ENCODE measurements at places on chromosomes 12 and 14. TPM values are rescaled to one million over a fixed set of nuclear protein-coding genes. Genes with fewer than 3 reads are reported as not detected.
A peak's percentile ranks its signal among the peaks of the same experiment; 100 is the strongest.

- H3K27me3 ChIP-seq: no peaks in the 10 kb centered on the region
- H3K27ac ChIP-seq: peak overlapping the region; percentile 72
- DNase-seq: peak; percentile 65
- H3K4me1 ChIP-seq: peaks cover 17% of the 10 kb centered on the region
- no peaks in the 10 kb centered on the region for H3K36me3 ChIP-seq
Observed at GRCh38 chr12:50246873-50247612, 36.3 kb downstream of the LIMA1 start.

DNA sequence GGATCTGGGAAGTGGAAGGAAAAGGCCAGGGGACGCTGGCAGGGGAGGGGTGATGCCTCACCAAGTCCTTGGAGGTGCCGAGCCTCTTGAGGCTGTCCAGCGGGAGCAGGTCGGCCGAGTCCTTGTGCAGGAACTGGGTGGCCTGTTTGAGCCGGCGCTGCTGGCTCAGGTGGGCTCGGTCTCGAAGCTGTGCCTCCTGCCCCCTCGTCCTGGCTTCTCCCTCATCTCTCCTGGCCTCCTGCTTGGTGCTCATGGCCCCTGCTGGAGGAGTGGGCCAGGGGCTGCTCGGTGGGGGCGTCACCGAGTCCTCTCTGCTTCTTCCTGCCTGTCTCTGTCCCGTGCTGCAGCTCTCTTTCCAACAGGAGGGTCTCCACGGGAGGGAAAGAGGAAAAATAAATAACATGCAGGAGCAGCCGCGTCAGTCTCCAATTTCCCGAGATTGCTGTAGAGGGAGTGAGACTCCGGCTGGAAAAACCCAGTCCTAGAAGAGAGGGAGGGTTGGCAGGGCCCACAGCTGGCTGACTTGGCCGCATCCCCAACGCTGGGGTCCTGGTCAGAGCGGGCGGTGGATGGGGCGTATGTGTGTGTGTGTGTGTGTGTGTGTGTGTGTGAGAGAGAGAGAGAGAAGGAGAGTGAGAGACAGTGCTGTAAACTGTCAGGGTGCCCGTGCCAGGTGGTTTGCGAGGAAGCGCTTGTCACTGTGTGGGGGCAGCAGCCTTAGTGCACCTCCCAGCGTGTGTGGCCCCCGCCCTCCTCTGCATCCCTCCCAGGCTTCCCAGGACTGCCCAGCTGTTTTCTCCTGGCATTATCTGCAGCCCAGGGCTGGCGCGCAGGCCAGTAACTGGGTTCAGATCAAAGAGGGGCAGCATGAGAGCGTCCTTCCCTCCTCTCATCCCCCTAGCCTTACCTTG lies at the start of gene NRIP2:
NRIP2 (minus strand) TSS at position 455 of the 911 bp plus-strand sequence; CDS start at position 403, 52 bp downstream.
- no peaks in the 10 kb centered on the region for H3K36me3 ChIP-seq
- peaks cover 8% of the 10 kb centered on the region for H3K4me1 ChIP-seq
- H3K27ac ChIP-seq: peak within 1 kb of the TSS; percentile 63

RTL1 gene
- 2.6 TPM for total RNA-seq

DNA sequence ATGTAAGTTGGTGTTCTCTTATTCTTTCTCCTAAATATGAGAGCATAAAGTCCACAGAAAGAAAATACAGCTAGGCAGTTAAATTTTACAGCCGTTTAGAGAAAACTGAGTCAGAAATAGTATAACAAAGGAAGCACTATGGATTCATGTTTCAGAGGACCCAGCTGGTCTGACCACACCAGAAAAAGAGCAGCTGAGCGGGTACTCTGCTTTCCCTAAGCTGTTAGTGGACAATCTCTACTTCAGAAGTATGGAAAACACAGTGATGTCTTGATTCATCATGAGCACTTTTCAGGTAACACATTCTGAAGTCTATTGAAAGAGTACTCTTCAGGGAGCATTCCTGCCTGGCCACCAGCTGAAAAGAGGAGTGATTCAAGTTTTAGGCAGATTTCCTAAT lies 12.4 kb downstream of the PPM1H start:
- no peak for DNase-seq
- H3K27me3 ChIP-seq: no peaks in the 10 kb centered on the region
- H3K4me1 ChIP-seq: peaks cover 14% of the 10 kb centered on the region

- no peaks in the 10 kb centered on the region for H3K4me1 ChIP-seq
- no peak overlapping the region for H3K27ac ChIP-seq
- H3K36me3 ChIP-seq: no peaks in the 10 kb centered on the region
Observed at GRCh38 chr12:90428465-90428864, 526.5 kb downstream of the CCER1 start.

RERGL gene
- total RNA-seq: 0.70 TPM

DNA sequence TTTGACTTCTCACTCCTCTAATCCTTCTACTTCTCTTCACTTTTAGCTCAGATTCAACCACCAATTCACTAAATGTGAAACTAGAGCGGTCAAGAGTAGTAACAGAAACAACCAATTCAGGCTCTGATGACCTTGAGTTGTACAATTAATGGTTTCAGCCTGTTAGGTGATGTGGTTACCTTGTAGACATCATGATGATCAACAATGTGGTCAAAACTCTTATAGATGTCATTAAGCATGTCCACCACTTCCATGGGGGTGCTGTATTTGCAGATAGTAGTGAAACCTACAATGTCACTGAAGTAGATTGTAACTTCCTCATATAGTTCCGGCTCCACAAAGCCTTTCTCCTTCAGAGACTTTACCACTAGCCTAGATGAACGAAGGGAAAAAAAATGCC lies 54.1 kb upstream of the PLBD1 start:
- peaks cover 3% of the 10 kb centered on the region for H3K4me1 ChIP-seq
- DNase-seq: no peak
- no peaks in the 10 kb centered on the region for H3K27me3 ChIP-seq
- no peak overlapping the region for H3K4me3 ChIP-seq
- H3K27ac ChIP-seq: no peak overlapping the region

DNA sequence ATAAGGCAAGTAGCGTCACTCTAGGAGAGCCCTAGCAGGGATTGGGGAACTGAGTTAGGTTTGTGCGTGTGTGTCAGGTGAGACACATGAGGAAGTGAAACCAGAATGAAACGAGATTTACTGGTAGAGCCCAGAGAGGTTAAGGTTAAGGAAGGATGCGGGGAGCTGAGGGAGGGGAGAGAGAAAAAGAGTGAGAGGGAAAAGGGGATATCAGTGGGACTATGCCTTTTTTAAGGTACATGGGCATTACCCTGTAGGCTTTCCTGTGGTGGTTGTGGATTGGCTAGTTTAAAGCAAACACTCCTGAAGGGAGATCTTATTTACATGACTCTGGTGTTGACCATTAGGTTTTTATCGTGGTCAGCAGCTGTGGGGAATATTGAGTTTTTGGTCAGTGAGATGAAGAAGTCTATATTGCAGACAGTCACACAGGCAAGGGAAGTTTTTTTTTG lies 13.9 kb downstream of the ZDHHC17 start:
- no peaks in the 10 kb centered on the region for H3K36me3 ChIP-seq
- DNase-seq: no peak
- peaks cover 10% of the 10 kb centered on the region for H3K4me1 ChIP-seq
- H3K27me3 ChIP-seq: no peaks in the 10 kb centered on the region
- H3K27ac ChIP-seq: no peak overlapping the region
- no peak overlapping the region for H3K4me3 ChIP-seq

GRCh38 chr12:100128512-100128908 lies 14.2 kb downstream of the BLTP3B start:
- H3K4me1 ChIP-seq: peaks cover 10% of the 10 kb centered on the region
- H3K36me3 ChIP-seq: no peaks in the 10 kb centered on the region
- peak overlapping the region; percentile 43 for H3K27ac ChIP-seq
- no peaks in the 10 kb centered on the region for H3K27me3 ChIP-seq

ASPG gene
- 5.9 TPM for total RNA-seq

- H3K36me3 ChIP-seq: no peaks in the 10 kb centered on the region
- H3K4me3 ChIP-seq: no peak overlapping the region
- H3K27me3 ChIP-seq: no peaks in the 10 kb centered on the region
- H3K4me1 ChIP-seq: no peaks in the 10 kb centered on the region
- no peak for DNase-seq
Observed at GRCh38 chr12:89245090-89245489, 107.2 kb downstream of the DUSP6 start.

EXOC5 gene
- 51.8 TPM for total RNA-seq

DNA sequence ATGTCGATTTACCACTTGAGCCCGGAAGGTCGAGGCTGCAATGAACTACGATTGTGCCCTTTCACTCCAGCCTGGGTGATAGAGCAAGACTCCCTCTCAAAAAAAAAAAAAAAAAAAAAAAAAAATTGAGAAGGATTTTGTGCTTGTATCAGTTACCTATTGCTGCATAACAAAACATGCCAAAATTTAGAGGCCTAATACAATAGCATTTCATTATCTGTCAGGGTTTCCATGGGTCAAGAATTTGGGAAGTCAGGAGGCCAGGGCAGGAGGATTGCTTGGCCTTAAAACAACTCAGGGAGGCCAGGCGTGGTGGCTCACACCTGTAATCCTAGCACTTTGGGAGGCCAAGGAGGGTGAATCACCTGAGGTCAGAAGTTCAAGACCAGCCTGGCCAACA lies 4.6 kb upstream of the SLC8B1 start:
- no peak for DNase-seq
- H3K36me3 ChIP-seq: no peaks in the 10 kb centered on the region
- no peaks in the 10 kb centered on the region for H3K27me3 ChIP-seq
- no peak overlapping the region for H3K27ac ChIP-seq

GRCh38 chr14:92651758-92652406 lies 96.5 kb downstream of the LGMN start:
- H3K4me1 ChIP-seq: no peaks in the 10 kb centered on the region
- no peak overlapping the region for H3K27ac ChIP-seq
- no peak for DNase-seq
- no peaks in the 10 kb centered on the region for H3K27me3 ChIP-seq

DNA sequence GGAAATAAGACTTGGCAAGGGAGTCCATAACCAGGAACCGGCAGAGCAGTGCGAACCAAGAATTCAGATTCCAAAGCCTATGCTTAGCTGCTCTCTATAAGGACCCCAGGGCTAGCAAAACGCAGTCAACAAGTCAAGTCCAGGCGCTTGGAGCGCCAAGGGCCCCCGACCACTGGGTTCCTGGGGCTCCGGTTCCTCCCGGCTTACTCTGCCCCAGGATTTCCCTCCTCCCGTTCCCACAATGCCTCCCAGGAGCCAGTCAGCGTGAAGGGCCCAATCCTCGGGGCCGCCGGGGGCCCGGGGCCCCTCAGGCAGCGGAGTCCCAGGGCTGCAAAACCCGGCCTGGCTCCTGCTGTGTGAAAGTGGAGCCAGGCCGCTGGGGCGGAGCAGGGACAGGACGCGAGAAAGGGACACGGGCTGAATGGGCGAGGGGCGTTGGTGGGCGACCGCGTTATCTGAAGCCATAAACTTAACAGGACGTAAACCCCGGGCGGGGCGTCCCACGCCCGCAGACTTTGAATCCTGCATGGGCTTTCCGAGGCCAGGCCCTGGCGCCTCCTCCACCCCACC lies 1.5 kb downstream of the KRT8 start:
- peak overlapping the region; percentile 28 for H3K4me3 ChIP-seq
- peaks cover 5% of the 10 kb centered on the region for H3K36me3 ChIP-seq
- DNase-seq: peak; percentile 87
- H3K27ac ChIP-seq: peak overlapping the region; percentile 95
- no peaks in the 10 kb centered on the region for H3K27me3 ChIP-seq
- H3K4me1 ChIP-seq: peaks cover 53% of the 10 kb centered on the region

DNA sequence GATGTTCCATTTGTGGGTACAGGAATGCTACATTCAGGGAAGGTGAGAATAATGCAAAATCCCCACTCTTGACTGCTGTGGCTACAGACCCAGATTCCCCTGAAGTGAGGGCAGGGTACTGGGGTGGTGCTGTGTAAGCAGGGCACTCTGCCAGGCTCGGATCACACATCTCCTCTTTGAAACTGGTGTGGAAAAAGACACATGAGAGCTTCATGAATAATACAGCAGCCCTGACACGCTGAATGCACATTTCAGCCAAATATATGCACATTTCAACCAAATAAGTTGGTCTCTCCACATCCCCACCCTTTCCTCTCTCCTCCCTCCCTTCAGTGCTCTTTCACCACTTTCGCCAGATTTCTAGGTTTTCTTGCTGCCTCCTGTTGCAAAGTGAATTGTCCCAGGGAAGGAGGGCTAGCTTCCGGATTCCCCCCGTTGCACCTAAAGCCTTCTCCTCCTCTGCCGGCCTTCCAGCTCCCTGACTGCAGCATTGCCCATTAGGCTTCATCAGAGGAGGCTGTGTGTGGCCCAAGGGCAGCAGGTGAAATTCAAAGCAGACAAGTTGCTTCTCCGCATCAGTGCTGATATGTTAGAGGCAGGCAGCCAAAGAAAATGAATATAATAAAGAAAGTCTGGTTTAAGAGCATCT lies 118.2 kb upstream of the TMCC3 start:
- no peak overlapping the region for H3K4me3 ChIP-seq
- DNase-seq: no peak
- H3K4me1 ChIP-seq: peaks cover 17% of the 10 kb centered on the region
- no peaks in the 10 kb centered on the region for H3K36me3 ChIP-seq
- H3K27me3 ChIP-seq: no peaks in the 10 kb centered on the region

DNA sequence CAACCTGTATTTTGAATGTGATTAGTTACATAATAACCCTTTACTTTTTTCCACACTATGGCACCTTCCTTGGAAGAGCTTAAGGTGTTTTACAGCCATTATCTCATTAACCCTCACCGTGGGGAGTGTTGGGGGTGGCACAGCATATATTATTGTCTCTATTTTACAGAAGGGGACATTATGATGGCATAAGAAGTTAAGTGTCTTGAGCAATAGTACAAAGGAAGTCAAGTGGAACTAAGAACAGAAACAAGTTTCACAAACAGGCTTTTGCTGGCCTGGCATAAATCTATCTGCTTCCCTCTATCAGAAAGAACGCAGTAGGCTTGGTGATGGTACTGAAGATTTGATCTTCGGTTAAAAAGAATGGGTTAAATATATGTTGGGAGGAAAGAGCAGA lies 169.7 kb upstream of the OTX2 start:
- DNase-seq: no peak
- H3K27me3 ChIP-seq: no peaks in the 10 kb centered on the region
- H3K27ac ChIP-seq: no peak overlapping the region
- H3K4me3 ChIP-seq: no peak overlapping the region

DNA sequence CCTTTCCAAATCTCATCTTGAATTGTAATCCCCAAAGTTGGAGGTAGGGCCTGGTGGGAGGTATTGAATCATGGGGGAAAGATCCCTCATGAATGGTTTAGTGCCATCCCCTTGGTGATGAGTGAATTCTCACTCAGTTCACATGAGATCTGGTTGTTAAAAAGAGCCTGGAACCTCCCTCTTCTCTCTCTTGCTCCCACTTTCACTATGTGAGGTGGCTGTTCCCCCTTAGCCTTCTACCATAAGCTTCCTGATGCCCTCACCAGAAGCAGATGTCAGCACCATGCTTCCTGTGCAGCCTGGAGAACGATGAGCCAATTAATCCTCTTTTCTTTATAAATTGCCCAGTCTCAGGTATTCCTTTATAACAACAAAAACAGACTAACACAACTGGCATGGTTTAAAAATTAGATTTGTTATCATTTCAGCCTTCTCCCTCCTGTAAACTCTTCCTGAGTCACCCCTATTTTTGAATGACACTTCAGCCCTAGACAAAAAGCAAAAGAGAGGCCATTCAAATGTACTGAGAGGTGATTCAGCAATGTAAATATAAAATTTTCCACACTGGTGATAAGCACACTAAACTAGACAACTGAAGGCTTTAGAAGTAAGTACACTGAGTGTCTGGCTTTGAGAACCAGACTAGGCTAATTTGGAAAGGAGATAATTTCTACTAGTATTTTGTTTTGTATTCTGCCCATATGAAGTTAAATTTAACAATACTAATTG lies 212.1 kb upstream of the ABCD2 start:
- peak; percentile 24 for DNase-seq
- H3K4me1 ChIP-seq: peaks cover 4% of the 10 kb centered on the region
- peak overlapping the region; percentile 46 for H3K27ac ChIP-seq

- no peak overlapping the region for H3K4me3 ChIP-seq
- DNase-seq: no peak
- H3K27ac ChIP-seq: no peak overlapping the region
- no peaks in the 10 kb centered on the region for H3K27me3 ChIP-seq
- no peaks in the 10 kb centered on the region for H3K4me1 ChIP-seq
Observed at GRCh38 chr12:39595928-39596327, 23.7 kb downstream of the ABCD2 start.

ZDHHC17 gene
- total RNA-seq: 48.6 TPM
